ENCODE measurements at places on chromosomes 3 and 15. TPM values are rescaled to one million over a fixed set of nuclear protein-coding genes. Genes with fewer than 3 reads are reported as not detected.

Gene LPP
- polyA plus RNA-seq, result 14.5 TPM

Gene RPLP1
- polyA plus RNA-seq, result 2,405 TPM

Gene GP5
- 0.25 TPM for polyA plus RNA-seq

Gene TM4SF1
- polyA plus RNA-seq, result 215 TPM

Gene UBA7
- polyA plus RNA-seq, result 72.4 TPM

Gene IL17RB
- 7.4 TPM for polyA plus RNA-seq

Gene CTXN2
- not detected for polyA plus RNA-seq
